Nasal cavity respiratory epithelium epithelial cell of viscerocranial mucosa (primary cell): ENCODE measurements at places on chromosomes 5 and 9. TPM values are rescaled to one million over a fixed set of nuclear protein-coding genes. Genes with fewer than 3 reads are reported as not detected.

SOX30 gene
- total RNA-seq: under 0.01 TPM in 1 of 2 replicates, not detected in the other

ABO gene
- 0.14 TPM in 1 of 2 replicates, not detected in the other for total RNA-seq

TMEM252 gene
- not detected in 2 replicates for total RNA-seq

NCS1 gene
- total RNA-seq: 24.6 and 50.8 TPM in 2 replicates

ZNF879 gene
- 5.5 and 6.4 TPM in 2 replicates for total RNA-seq

ADGRD2 gene
- total RNA-seq: 0.07 and 0.34 TPM in 2 replicates

ADAMTSL2 gene
- total RNA-seq: under 0.01 TPM in 1 of 2 replicates, not detected in the other

PDCD1LG2 gene
- total RNA-seq: 1.4 and 7.8 TPM in 2 replicates

C9orf50 gene
- not detected in 2 replicates for total RNA-seq

KIF12 gene
- total RNA-seq: under 0.01 and 0.78 TPM in 2 replicates

TDRD7 gene
- total RNA-seq: 2.7 and 6.8 TPM in 2 replicates

C5orf15 gene
- 29.4 and 50.1 TPM in 2 replicates for total RNA-seq

GALT gene
- total RNA-seq: 12.3 and 25.3 TPM in 2 replicates

GFI1B gene
- not detected in 2 replicates for total RNA-seq

IL4 gene
- total RNA-seq: not detected in 2 replicates
